ENCODE measurements at places on chromosomes 13 and 19. TPM values are rescaled to one million over a fixed set of nuclear protein-coding genes. Genes with fewer than 3 reads are reported as not detected.

The WDR88 gene
- not detected for total RNA-seq

The C19orf67 gene
- total RNA-seq: not detected

The CYP2S1 gene
- total RNA-seq: not detected

The MIR17HG gene
- total RNA-seq: 4.0 TPM

The IQCN gene
- total RNA-seq: 3.5 TPM

The ITGBL1 gene
- 360 TPM for total RNA-seq

The CYP2A7 gene
- not detected for total RNA-seq

The DENND1C gene
- not detected for total RNA-seq

The CEACAM7 gene
- not detected for total RNA-seq

- no peak for DNase-seq
Measured at GRCh38 chr13:75785130-75785529, 149.0 kb downstream of the LMO7 start.

DNA sequence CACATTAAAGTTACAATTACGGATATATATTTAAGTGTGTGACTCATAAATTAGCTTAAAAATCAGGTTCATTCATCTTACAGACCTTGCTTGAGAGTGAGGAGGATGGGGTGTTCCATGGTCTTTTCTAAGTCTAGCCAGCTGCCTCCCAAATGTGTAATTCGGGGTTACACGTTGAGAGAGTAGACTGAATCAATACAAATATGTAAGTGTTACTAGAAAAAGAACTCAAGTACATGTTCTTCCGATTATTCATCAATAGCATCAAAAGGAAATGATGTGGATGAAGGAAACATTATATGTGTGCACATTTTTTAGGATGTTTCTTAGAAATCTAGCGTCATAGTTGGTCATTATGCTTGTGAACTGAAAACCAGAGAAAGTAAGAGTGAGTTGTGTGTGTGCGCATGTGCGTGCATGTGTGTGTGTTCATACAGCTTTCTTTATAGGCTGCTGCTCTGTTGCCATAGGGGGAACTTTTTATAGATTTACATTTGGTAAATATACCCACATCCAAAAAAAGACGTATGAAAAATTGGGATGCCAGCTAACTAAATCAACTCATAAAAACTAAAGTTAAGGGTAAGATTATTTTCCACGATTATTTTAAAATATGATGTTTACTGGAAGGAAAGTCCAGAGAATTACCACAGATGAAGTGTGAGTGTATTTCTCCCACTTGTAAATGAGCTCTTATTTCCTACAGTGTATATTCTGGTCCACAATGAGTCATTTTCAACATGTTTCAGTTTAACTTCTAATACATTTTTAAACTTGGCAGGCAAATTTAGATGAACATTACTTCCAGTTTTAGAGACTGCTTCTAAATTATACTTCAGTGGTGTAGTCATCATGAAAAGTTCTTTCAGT is 82.4 kb downstream of the PIBF1 start:
- DNase-seq: peak; percentile 43

- no peak for DNase-seq
Measured at GRCh38 chr13:47678201-47678968, 322.7 kb downstream of the SUCLA2 start.

- no peak for DNase-seq
Measured at GRCh38 chr13:21137696-21138095, 38.7 kb downstream of the SKA3 start.

DNA sequence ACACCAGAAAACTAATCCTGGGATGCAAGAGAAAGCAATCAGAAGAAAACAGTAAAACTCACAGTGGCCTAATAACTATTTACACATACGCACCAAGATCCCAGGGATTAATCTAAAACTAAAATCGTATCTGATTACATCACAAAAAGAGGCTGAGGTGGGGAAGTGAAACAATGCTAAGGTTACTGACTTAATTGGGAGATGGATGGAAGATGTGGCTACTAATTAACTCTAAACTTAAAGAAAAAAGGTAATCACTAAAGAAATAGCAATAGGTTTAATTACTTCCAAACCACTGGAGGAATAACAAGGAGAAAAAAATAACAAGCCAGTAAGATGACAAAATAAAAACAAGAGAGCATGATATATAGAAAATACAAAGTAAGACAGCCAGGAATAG is 50.4 kb downstream of the NUFIP1 start:
- no peak for DNase-seq

- no peak for DNase-seq
Measured at GRCh38 chr13:64810750-64811149, 2419.4 kb downstream of the PCDH9 start.

- no peak for DNase-seq
Measured at GRCh38 chr19:36006955-36007354, 1.7 kb downstream of the SYNE4 start.

- no peak for DNase-seq
Measured at GRCh38 chr13:87259479-87260083, 411.6 kb upstream of the SLITRK5 start.

DNA sequence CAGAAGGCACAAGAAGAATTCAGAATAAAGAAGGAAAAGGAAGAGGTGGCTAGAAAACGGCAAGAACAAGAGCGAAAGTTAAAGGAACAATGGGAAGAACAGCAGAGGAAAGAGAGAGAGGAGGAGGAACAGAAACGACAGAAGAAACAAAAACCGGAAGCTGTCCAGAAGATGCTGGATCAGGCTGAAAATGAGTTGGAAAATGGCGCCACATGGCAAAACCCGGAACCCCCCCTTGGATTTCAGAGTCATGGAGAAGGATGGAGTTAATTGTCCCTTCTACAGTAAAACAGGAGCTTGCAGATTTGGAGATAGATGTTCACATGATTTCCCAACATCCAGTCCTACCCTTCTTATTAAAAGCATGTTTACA is 6.7 kb downstream of the CD209 start:
- DNase-seq: no peak

GRCh38 chr19:8080832-8081231 is 28.3 kb downstream of the CCL25 start:
- DNase-seq: no peak

- DNase-seq: no peak
Measured at GRCh38 chr13:111533900-111534683, 213.7 kb downstream of the TEX29 start.

DNA sequence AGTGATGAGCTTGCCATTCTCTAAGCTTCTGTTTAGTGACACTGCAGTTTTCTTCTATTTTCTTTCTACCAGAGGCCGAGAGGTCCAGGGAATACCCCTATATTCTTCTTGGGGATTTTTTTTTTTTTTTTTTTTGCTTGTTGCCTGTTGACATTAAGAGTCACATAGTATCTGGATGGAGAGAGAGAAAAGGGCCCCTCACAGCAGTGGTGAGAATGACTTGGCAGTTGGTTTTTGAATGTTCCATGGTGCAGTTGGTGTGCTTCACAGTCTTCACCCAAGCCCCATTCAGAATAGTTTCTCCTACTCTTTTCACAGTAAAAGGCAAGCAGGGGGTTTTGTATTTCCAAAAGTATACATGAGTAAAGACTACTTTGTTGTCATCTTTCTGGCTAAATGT is 577.9 kb downstream of the LMO7 start:
- no peak for DNase-seq

- DNase-seq: no peak
Measured at GRCh38 chr19:35429698-35430408, 18.2 kb upstream of the FFAR2 start.

DNA sequence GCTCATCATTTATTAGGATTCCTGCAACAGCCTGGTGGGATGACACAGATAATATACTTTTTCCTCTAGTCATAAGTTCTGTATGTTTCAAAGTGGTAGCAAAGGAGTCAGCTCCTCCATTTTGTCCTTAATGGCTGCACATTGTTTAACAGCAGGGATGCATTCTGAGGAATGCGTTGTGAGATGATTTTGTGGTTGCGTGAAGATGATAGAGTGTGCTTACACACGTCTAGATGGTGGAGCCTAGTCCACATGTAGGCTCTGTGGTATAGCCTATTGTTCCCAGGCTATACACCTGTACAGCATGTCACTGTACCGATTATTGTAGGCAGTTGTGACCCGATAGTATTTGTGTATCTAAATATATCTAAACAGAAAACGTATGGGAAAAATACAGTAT is 4.6 kb downstream of the SMARCA4 start:
- DNase-seq: no peak

- DNase-seq: no peak
Measured at GRCh38 chr13:100364591-100364990, 224.0 kb downstream of the GGACT start.

DNA sequence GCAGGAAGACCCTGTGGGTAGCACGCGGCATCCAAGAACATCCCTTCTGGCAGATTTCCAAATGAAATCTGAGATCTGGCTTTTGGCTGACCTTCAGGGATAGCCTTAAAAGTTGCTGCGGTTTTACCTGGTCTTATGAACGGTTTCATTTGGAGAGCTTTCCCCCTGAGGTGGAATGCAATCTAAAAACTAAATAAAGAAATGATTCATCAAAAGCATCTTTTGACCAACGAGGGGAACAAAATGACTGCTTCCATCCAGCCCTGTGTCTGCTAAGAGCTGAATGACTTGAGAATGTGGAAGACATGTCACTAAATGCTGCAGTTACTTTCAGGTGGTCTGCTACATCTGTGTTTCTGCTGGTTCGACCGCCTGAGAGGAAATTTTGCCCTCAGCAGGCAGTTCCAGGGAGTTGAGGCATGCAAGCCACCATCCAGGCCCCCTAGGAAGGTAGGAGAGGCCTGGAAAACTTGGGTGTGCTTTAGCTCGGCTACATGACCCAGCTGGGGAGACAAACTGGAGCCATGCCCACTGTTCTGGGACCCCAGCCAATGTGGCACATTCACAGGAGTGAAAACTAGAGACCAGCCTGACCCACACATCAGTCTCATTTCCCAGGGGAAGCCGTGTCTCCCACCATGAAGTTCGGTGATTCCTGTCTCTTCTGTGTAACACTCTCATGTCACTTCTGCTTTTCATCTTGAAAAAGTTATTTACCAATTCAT is 175.1 kb upstream of the KL start:
- DNase-seq: no peak

DNA sequence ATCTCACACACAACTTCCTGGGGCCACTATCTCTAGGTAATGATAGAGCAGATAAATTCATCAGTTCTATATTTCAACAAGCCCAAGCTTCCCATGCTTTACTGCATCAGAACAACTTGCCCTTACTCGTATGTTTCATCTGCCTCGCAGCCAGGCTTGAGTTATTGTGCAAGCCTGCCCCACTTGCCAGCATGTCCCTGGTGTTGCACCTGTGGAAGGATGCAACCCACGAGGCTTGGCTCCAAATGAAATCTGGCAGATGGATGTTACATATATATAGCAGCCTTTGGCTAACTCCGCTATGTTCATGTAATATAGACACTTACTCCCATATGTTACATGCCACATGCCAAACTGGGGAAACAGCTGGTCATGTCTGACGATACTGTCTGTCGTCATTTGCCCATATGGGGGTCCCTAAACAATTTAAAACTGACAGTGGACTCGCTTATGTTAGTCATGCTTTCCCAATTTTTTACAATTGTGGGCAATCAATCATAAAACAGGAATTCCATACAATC is 6.2 kb downstream of the ERVK3-1 start:
- DNase-seq: no peak

DNA sequence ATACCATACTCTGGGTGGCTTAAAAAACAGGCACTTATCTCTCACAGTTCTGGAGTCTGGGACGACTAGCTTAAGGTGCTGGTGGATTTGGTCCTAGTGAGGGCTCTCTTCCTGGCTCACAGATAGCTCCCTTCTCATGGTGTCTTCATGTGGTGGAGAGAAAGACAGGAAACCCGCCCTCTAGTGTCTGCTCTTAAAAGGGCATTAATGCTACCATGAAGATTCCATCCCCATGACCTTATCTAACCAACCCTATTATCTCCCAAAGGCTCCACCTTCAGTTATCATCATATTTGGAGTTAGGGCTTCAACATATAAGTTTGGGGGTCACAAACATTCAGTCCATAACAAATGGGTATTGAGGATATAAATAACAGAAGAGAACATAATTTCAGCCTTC is 139.4 kb downstream of the HS6ST3 start:
- no peak for DNase-seq

- no peak for DNase-seq
Measured at GRCh38 chr19:5354403-5354802, 13.8 kb upstream of the PTPRS start.

- DNase-seq: no peak
Measured at GRCh38 chr13:49410006-49410405, 33.9 kb downstream of the CAB39L start.

- DNase-seq: no peak
Measured at GRCh38 chr19:19514881-19515641, at the start of gene TSSK6. Gene TSSK6, minus strand, starts transcription at chr19:19515548. Its CDS starts 121 bp downstream, at chr19:19515427.

- no peak for DNase-seq
Measured at GRCh38 chr13:92836171-92836570, 390.4 kb upstream of the GPC6 start.

DNA sequence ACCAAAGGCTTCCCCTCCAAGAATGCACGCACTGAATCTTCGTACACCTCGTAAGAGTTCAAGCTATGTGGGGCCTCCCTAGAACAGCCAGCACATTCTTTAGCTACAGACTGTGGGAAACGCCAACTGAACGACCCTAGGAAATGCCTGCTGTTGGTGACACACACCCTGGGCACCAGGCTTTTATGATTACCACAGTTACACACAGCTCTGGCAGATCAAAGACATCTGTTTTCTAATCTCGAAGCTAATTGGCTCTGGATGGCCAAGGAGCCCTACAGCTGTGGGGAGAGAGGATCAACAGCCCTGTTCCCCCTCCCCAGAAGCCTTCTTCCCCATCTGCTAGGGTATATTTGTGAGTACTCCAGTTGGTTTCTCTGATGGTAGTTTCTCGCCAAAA is 123.0 kb downstream of the COL4A1 start:
- DNase-seq: no peak

DNA sequence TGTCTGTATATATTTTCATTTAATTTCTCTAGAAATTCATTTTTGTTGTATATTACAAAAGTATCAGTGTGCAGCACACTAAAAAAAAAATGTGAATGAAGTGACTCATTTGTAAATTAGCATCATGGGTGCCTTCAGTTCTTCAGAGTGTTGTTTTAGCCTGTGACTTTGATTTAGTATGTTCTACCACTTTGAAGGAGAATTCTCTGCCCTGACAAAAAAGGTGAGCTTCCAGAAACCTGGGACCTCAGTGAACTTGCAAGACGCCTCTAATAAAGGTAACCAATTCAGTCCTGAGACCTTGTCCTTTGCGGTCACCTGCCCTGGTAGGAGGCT is 2.4 kb downstream of the METTL21C start:
- peak; percentile 46 for DNase-seq

- peak; percentile 86 for DNase-seq
Measured at GRCh38 chr19:50794074-50794875, 4.1 kb downstream of the ACP4 start.

All from osteoblast (primary cell).